ENCODE measurements at places on chromosomes 4 and X.

GRCh38 chr4:80360900-80361299, 25.4 kb downstream of the CFAP299 start:
- DNase-seq: no peak

- peak; percentile 12 for DNase-seq
Observed at GRCh38 chrX:86148024-86148511, at the start of gene DACH2. DACH2 (plus strand) TSS chrX:86148451.

- DNase-seq: no peak
Observed at GRCh38 chrX:38066934-38067333, 60.6 kb downstream of the SYTL5 start.

DNA sequence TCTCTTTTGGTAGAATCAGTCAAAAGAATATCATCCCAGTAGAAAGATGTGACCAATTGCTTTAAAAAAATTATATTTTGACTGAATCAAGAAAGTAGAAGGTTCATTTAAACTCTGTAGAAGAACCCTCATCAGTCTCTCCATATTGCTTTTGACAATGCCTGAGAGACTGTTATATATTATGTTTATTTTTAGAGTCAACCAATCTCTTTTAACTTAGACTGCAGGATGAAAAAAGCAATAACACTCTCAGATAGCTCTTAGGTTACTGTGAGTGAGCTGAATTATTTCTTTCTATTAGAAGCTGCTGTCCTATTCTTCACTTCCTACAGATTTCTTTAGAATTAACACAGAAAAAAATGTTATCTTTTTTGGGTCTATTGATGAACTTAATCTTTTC, 38.1 kb downstream of the GALNTL6 start:
- DNase-seq: no peak

GRCh38 chrX:103666202-103667107, 20.0 kb downstream of the MORF4L2 start:
- DNase-seq: no peak

DNA sequence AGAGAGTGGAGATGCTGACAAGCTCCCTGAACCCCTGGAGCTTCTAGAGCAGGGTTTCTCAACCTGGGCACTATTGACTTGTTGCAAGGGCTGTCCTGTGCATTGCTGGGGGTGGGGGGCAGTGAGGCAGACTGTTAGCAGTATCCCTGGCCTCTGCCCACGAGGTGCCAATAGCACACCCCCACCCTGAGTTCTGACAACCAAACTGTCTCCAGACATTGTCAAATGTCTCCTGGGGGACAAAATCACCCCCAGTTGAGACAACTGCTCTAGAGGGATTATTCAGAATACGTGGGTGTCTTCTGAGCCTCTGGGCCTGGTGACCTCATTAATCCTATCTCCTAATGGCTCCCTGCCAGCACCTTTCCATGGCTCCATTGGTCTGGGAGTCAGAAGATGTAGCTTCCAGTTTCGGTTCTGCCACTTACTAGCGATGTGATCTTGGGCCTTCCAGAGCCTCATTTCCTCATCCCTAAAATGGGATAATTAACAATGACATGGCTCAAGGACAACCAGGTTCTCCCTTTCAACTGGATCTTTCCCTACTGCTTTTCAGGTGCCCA, 17.6 kb upstream of the PJA1 start:
- no peak for DNase-seq

- DNase-seq: no peak
Observed at GRCh38 chrX:18677161-18677869, 5.4 kb upstream of the RS1 start.

DNA sequence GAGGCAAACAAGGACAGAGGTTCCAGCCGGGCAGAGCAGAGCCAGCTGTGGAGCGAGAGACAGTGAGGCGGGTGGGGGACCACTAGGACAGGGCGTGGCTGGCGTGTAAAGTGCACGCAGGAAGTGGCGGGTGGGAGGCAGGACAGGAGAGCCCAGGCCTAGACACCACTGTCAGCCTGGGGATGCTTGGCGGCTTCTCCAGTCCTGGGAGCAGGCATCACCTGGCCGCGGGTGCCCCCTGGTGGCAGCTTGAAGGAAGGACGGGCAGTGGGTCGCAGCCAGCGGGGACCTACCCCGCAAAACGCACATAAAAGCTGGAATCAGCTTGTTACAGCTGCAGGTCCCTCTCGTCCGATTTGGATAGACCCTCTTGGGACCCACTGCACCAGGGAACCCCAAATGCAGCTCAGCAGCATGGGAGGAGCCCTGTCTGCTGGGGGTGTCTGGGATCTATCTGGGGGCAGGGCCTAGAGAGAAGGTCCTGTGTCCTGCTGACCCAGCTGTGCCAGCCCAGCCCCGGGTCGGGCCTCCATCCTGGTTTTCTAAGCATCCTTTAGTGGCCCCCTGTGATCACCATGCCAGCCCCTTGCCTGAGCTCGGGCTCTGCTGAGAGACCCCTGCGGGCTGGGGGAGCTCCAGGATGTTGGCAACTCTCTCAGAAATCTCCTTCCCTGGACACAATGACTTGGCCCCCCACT, 57.7 kb downstream of the WFS1 start:
- peak; percentile 12 for DNase-seq

GRCh38 chr4:42927946-42928345, 35.4 kb downstream of the GRXCR1 start:
- no peak for DNase-seq

DNA sequence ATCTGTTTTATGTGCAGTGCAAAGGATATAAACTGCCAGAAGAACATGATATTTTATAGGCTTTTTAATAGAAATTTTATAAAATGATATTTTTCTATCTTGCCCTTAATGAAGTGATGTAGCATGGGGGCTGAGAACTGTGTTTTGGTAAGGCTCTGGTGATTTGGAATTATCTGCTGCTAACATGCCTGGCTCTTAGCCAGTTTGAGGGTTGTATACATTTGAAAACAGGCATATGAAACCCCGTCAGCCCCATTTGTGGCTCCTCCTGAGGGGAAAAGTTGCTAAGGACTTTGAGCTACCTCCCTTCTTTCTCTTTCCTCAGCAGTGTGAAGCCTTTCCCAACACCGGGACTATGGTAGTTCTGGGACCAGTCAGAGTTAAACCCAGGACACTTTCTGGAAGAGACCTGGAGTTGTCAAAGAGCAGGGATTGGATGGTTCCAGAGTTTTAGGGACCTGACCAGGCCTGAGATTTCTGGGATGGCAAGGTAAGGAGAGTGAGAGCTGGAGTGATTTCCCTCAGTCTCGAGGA, 4.7 kb downstream of the SFRP2 start:
- DNase-seq: no peak

DNA sequence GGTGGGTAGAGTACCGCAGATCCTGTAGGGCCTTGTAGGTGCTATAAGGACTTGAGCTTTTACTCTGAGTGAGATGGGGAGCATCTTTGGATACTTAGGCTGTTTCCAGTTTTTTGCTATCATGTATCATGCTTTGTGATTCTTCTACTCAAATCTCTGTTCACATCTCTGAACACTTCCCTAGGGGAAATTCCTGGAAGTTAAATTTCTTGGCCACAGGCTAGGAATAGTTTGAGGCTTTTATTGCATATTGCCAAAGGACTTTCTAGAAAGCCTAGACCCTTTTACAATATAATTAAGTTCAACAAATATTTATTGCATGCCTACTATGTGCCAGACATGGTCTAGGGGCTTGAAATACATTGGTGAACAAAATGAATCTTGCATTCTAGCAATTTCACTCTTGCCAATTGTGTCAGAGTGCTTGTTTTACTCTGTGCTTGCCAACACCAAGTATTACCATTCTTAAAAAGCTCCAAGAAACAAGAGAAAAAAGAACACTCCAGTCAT, 4.1 kb upstream of the PGRMC1 start:
- DNase-seq: no peak

- DNase-seq: no peak
Observed at GRCh38 chr4:95038791-95039190, 281.0 kb downstream of the BMPR1B start.

- no peak for DNase-seq
Observed at GRCh38 chr4:55783584-55783983, 36.0 kb upstream of the EXOC1L start.
